ENCODE measurements at places on chromosomes 1 and 21. TPM values are rescaled to one million over a fixed set of nuclear protein-coding genes. Genes with fewer than 3 reads are reported as not detected.

DNA sequence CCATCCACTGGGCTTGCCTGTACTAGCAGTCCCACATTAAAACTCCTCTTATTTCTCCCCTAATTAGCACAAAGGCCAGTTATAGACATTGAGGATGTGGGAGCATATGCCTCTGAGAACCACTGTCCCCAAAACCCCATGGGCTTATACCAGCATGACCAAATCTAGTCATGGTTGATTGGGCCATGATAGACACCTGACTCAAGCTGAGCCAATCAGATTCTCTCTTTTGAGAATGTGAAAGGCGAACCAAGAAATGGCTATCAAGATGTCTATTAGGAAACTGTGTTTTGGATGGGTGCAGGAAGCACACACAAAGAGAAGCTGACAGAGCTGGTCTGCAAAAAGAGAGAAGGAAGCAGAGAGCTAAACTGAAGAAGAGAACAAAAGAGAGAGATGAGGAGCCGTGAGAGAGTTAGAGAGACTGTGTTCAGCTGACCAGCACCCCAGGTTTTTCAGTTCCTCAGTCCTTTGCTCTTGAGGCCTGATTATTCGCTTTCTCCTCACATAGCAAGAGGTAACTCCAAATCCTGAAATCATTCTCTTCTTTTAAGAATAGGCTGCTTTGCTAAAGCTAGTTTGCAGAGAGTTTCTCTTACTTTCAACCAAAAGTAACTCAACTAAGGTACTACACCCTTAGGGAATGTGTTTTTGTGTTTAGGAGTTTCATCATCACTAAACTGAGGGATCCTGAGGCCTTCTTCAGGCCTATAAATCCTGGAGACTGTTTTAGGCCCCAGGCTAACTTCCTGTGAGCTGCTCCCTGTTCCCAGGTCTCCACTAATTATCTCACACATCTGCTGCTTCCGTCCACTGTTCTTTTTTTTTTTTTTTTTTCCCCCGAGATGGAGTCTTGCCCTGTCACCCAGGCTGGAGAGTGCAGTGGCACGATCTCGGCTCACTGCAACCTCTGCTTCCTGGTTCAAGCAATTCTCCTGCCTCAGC, 7.9 kb upstream of the TIPRL start:
- DNase-seq, result no peak

Gene LSM10
- 64.0 TPM for polyA plus RNA-seq

DNA sequence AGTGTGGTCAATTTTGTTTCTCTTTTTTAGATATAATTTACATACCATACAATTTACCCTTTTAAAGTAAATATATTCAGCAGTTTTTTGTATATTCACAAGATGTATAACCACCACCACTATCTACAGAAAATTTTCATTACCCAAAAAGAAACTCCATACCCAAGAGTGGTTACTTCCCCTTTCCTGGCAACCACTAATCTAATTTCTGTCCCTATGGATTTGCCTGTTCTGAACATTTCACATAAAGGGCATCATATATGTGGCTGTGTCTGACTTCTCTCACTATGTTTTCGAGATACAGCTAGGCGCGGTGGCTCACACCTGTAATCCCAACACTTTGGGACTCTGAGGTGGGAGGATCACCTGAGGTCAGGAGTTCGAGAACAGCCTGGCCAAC, 13.6 kb downstream of the PACC1 start:
- no peak for DNase-seq

DNA sequence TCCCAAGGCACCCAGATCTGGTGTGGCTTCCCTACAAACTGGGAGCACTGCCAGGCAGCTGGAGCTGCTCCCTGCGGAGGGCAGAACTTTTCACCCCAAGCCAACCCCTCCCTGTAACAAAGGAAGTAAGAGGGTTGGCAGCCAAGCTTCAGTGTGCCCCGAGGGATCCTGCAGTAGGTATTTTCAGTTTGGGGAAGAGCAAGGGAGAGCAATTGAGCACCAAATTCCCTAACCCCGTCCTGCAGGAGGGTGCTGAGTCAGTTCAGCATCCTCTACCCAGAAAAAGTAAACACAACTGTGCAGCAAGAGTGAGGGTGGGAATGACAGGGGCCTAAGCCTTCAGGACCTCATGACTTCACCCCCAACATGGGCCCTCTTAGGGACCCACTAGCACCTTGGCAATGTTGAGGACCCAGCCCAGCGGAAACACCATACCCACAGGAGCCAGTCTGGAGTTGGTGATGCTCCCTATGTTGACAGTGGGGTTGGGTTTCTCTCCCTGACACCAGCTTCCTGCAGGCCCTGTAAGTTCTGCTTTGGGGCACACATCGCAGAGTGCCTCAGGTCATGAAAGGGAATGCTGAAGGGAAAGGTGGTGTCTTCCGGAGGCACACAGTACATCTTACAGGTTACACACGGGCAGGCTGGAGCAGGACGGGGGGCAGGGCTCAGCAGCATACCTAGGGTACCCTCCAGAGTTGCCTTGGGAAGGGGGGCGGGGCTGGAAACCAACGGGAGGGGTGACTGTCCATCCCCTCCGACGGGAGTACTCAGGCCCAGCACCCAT, 14.8 kb downstream of the SH3BP5L start:
- DNase-seq, result no peak

All from BJ (cell line).